K562 (cell line): ENCODE measurements at places on chromosomes 6 and 20. TPM values are rescaled to one million over a fixed set of nuclear protein-coding genes. Genes with fewer than 3 reads are reported as not detected.

GRCh38 chr20:59078231-59078630, 35.6 kb upstream of the PRELID3B start:
- no peak for DNase-seq

GRCh38 chr6:111870051-111870741, 3.1 kb downstream of the FYN start:
- peak; percentile 52 for DNase-seq

DNA sequence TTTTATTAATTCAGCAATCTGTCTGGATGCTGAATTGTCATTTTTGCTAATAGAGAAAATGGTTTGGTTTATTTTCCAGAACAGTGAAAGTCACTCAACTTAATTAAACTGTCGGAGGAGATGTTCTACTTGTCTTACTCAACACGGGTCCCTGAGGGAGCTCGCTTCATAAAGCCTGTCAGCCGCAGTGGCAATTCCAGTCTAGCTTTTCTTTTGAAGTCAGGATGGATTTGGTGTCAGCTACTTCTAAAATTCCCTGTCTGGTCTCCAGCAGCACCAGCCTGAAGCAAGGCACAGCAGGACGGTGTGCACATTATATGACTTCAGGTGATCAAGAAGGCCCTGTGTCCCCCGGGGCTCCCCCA, 261.5 kb downstream of the SLC24A3 start:
- no peak for DNase-seq

- no peak for DNase-seq
Observed at GRCh38 chr20:22984008-22984407, 51.1 kb upstream of the SSTR4 start.

GRCh38 chr6:91013511-91013910, 426.6 kb upstream of the MAP3K7 start:
- no peak for DNase-seq

- no peak for DNase-seq
Observed at GRCh38 chr20:59596690-59597089, 7.7 kb upstream of the PHACTR3 start.

DNA sequence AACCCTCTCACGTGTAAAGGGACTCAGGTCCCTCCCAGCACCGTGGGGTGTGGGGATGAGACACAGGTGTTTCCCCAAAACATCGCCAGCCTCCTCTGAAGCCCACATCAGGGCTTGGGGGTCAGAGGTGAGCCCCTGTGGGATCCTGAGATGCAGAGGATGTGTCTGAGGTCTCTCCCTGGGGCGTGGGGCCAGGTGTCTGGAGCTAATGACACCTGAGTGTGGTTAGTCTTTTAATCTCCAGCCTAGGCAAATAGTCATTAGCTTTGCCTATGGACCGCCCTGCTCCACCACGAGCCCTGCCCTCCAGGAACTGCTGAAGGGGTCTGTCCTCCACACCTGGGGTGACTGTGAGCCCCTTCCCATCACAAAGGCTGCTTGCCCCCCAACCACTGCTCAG, 1.7 kb downstream of the SRMS start:
- no peak for DNase-seq

GRCh38 chr6:83292900-83293843, 100.0 kb downstream of the RWDD2A start:
- no peak for DNase-seq

DNA sequence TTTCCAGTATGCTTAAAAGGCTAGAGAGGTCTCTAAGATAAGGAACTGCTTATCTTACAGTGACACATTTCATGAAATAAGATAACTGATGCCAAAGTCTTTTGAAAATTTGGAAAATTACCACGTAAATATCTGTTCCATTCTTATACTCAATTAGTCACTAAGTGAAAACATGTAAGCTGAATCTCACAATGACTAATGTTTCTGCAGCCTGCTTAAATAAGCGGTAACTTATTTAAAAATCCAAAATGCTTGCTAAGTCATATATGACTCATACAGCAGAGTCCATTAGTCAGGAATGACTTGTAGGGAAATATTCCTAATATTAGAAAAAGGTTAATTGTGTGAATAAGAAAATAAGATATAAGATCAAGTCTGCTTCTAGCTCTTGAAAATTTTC, 27.8 kb upstream of the LGSN start:
- DNase-seq = no peak

DNA sequence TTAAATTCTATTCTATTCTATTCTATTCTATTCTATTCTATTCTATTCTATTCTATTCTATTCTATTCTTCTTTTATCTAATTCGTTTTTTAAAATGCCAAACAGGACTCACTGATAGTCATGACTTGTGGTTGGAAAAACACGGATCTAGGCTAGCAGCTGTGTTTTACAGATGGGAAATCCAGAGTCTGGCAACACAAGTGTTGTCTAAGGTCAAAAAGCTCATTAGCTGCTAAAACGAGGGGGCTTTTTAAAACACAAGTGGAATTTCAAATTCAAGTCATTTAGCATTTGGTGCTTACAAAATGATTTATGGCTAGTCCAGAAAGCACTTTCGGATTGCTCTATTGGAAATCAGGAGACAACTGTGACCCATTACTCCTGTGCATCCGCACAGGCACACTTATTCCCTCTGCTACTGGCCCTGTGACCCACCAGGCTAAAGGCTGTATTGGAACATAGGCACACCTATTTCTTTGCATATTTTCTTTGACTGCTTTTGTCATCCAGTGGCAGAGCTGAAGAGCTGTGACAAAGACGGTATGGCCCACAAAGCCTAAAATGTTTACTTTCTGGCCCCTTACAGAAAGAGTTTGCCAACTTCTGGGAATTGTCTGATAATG, 17.8 kb upstream of the MLIP start:
- no peak for DNase-seq

GRCh38 chr20:8305449-8305978, 173.4 kb downstream of the PLCB1 start:
- peak; percentile 24 for DNase-seq

- DNase-seq = no peak
Observed at GRCh38 chr6:61841958-61842357, 444.1 kb downstream of the KHDRBS2 start.

- DNase-seq = no peak
Observed at GRCh38 chr6:161363286-161363685, 89.4 kb upstream of the AGPAT4 start.

- no peak for DNase-seq
Observed at GRCh38 chr6:45398075-45398813, 20.5 kb upstream of the SUPT3H start.

The RIPOR3 gene
- 43.3 and 46.1 TPM in 2 replicates for total RNA-seq

The IYD gene
- not detected in 2 replicates for total RNA-seq
